CD8-positive, alpha-beta memory T cell (primary cell): ENCODE measurements at places on chromosomes 1 and 21.
A peak's percentile ranks its signal among the peaks of the same experiment; 100 is the strongest.

DNA sequence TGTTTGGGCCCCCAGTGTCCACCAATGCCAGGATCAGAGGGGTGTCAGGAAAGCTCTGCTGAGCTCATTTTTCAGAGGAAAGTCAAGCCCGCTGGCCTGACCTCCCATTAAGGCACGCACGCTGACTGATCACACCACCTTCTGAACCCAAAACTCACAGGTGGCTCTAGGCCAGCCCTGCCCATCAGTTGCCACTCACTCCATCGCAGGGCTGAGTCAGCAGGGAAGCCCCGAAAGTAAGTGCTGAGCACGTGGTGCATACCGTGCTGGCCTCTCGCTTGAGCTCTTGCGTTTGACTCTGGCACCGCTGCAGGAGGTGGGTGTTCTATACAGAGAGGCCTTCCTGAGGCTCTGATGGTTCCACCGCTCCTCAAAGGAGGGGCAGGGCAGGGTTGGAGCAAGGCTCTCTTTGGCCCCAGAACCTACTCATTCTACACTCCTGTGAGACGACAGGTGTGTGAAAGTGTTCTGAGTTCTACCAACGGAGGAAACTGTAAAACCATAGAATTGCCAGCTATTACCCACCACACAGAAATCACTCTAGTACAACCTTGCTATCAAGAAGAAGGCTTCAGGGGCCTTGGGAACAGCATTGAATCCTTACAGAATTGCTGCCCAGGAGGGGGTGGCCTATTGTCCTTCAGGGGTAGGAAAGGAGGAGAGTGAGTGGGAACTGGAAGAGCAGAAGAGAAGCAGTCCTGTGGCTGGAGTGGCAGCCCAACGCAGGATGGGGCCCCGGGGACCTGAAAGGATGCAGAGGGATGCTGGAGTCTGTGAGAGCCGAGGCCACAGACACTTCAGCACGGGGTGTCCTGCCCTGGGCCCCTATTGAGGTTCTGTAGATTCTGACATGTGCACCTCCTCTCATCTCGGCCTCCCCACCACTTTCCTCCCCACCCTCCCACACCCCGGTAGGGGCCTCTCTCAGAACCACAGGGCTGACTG is 214.7 kb upstream of the EDN2 start:
- H3K36me3 ChIP-seq, result no peaks in the 10 kb centered on the region
- no peaks in the 10 kb centered on the region for H3K27me3 ChIP-seq
- H3K27ac ChIP-seq, result no peak overlapping the region
- no peak overlapping the region for H3K4me3 ChIP-seq
- peak; percentile 61 for DNase-seq

DNA sequence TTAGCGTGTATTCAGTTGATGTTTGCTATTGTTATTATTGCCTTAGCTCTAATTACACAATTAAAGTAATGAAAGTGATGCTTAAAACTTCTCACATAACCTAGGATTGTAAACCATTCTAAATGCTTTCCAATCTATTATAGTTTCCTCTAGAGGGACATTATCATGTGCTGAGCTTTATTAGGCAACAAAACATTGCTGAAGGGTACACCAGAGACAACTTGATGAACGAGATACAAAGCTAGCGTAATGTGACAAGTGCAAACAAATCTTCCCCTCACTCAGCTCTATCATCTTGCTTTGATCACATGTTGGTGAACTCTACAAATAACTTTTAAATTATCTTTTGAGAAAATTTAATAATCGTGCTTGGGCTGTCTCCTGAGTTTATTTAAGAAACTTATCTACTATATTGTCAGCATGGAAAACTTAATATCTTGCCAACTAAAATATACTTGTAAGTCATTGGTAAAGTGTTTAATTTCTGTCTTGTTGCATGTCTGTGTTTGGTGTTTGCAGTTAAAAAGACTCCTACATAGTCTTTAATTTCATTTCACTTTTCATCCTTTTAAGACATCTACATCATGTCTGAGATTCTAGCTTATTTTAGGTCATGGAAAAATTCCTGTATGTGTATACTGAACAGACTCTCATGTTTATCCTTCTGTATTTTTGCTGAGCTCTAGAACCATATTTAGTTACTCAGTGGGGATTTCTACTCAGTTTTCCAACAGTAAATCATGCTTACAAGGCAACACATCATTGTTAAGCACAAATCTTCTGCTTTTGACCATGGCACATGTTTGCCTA is 104.2 kb upstream of the ADAMTS5 start:
- no peaks in the 10 kb centered on the region for H3K4me1 ChIP-seq
- H3K27me3 ChIP-seq, result no peaks in the 10 kb centered on the region
- no peak overlapping the region for H3K27ac ChIP-seq
- H3K4me3 ChIP-seq, result no peak overlapping the region

- H3K27me3 ChIP-seq, result no peaks in the 10 kb centered on the region
- no peak overlapping the region for H3K4me3 ChIP-seq
- H3K27ac ChIP-seq, result no peak overlapping the region
- DNase-seq, result no peak
- H3K36me3 ChIP-seq, result peaks cover 28% of the 10 kb centered on the region
Observed at GRCh38 chr1:6185635-6186382, 5.7 kb upstream of the CHD5 start.

DNA sequence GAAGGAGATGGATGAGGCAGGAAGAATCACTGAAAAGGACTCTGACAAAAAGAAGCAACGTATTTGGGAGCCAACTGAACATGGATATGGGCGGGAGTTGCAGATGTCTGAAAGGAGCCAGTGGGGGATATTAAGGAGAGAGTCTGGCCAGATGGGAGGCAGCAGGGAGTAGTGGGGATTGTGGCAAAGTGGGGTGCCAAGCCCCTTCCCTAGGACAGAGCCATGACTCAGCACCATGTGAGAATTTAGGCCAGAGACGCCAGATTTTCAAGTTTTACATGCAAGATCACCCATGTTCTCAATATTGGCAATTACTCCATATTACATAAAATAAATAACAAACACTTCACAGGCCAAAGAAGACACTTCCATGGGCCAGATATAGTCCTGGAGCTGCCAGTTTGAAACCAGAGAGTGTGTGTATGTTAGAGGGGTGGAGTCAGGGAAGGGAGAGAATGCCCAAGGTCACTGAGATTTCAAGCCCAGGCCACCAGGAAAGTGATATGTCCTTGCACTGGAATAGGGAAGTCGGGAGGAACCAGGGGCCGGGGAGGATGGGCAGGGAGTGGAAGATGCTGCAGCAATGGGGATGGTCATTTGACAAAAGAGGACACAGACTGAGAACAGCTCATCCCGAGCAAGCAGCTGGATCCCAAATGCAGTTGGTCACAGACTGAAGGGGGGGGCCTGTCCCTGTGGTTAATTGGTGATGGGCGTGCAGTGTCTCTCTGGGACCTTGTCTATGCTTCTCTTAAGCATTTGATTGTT is 23.5 kb downstream of the TMEM51 start:
- no peaks in the 10 kb centered on the region for H3K36me3 ChIP-seq
- H3K27ac ChIP-seq, result no peak overlapping the region
- H3K27me3 ChIP-seq, result no peaks in the 10 kb centered on the region
- H3K4me1 ChIP-seq, result no peaks in the 10 kb centered on the region

DNA sequence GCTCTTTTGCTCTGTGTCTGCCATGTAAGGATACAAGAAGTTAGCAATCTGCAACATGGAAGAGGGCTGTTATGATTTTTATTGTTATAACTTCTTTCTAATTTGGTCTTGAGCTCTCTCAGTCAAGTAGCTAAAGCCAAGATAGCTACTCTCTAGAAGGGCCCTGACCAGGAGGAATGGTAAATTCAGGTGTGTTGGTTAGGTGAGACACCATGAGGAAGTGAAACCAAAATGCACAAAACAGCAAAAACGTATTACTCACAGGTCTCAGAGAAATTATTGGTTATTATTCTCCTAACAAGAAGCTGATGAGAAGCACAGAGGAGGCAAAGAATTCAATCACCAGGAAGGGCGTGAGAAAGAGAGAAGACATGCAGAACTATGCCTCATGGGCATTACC is 51.8 kb upstream of the INSL5 start:
- H3K27me3 ChIP-seq, result no peaks in the 10 kb centered on the region
- H3K27ac ChIP-seq, result no peak overlapping the region
- H3K36me3 ChIP-seq, result no peaks in the 10 kb centered on the region
- no peak for DNase-seq

GRCh38 chr1:7842517-7842916 is 10.3 kb downstream of the UTS2 start:
- DNase-seq, result no peak
- H3K36me3 ChIP-seq, result peaks cover 6% of the 10 kb centered on the region
- H3K4me3 ChIP-seq, result no peak overlapping the region
- H3K27me3 ChIP-seq, result no peaks in the 10 kb centered on the region
- H3K27ac ChIP-seq, result no peak overlapping the region

DNA sequence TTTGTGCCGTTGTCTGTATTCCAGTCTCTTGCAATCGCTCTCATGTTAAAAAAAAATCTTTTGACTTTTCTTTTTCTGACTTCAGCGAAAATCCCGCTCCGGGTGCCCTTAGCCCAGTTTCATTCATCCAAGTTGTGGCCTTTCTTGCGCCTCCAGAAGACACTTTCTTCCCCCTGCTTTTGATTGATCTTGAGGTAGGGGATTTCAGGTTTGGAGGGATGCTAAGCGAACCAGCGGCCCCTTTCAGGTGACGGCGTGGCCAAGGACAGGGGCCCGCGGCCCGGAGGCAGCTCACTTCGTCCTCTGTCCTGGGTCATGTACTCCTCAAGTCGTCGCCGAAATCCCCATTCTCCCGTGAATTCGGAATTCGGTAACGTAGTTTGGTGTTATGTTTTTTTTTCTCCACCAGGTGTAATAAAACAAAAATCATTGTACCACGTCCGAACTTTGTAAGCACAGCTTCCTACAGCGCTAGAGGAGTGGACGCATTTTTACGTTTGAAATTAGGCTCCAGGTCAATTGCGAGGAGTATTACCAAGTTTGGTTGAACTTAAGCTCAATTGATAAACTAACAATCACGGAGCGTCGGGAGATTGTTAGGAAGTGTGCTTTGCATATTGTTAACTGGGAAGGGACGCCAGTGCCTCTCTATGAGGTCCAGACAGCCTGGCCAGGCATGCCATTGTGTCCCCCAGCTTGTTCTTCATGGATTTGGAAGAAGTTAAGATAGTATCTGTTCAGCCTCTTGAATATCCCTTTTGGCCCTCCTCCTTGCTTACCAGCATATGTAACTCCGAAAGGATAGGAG is 1.1 kb downstream of the MRPS6 start:
- H3K36me3 ChIP-seq, result no peaks in the 10 kb centered on the region
- peak overlapping the region; percentile 63 for H3K27ac ChIP-seq
- peak overlapping the region; percentile 61 for H3K4me3 ChIP-seq
- H3K27me3 ChIP-seq, result no peaks in the 10 kb centered on the region
- DNase-seq, result no peak
- H3K4me1 ChIP-seq, result peaks cover 50% of the 10 kb centered on the region
